ENCODE measurements at places on chromosomes 11 and 22. TPM values are rescaled to one million over a fixed set of nuclear protein-coding genes. Genes with fewer than 3 reads are reported as not detected.

The RIBC2 gene
- 11.2 TPM for total RNA-seq

The MMP7 gene
- total RNA-seq: not detected

GRCh38 chr11:17810746-17811145 lies 76.2 kb downstream of the KCNC1 start:
- no peak for DNase-seq

GRCh38 chr11:16262645-16262955 lies 93.7 kb downstream of the SOX6 start:
- no peak for DNase-seq

GRCh38 chr11:72300268-72300667 lies 56.3 kb upstream of the PHOX2A start:
- DNase-seq: no peak

The NLRX1 gene
- total RNA-seq: 25.2 TPM

DNA sequence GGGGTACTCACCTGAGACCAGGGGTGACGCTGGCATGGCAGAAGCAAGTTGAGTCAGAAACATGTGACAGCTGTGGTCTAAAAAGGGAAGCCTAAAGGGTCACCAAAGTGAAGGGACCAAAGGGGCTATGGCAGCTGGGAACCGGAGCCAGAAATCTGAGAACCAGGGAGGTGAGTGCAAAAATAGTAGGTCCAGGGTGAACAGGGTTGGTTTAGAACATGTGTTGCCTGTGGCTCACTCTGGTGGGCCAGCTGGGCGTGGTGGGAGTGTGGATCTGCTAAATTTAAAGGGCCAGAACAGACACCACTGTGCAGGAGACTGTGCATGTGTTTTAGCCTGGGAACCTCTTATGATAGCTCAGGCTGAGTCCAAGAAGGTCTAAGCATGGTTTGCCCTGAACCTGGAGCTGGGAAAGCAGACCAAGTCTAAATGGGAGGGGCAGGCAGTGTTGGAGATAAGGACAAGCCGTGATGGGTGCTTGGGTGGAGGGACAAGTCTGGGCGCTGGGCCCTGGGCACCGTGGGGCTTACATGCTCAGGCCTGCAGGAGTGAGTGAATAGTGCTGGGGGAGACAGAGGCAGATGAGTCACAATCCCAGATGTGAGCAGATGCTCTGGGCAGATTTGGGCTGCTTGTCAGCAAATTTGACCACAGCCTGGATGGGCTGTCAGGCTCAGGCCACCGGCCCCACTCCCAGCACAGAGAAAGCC lies 41.4 kb upstream of the ZBED5 start:
- no peak for DNase-seq

The TMEM132A gene
- total RNA-seq: 1.3 TPM

DNA sequence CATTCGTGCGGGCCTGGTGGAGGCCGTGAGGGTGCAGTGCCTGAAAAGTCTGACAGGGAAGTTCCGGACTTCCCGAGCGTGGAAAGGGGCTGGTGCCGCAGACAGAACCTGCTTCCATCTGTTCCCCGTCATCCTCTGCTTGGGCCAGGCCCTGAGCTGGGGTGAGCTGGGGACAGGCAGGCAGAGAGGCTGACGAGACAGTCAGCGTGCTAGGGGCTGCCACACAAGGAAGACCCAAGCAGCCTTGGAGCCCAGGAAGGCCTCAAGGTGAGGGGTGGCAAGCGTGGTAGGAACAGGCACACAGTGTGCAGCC lies 25.5 kb downstream of the NADSYN1 start:
- no peak for DNase-seq

GRCh38 chr11:62359475-62359874 lies 22.2 kb downstream of the ASRGL1 start:
- no peak for DNase-seq

DNA sequence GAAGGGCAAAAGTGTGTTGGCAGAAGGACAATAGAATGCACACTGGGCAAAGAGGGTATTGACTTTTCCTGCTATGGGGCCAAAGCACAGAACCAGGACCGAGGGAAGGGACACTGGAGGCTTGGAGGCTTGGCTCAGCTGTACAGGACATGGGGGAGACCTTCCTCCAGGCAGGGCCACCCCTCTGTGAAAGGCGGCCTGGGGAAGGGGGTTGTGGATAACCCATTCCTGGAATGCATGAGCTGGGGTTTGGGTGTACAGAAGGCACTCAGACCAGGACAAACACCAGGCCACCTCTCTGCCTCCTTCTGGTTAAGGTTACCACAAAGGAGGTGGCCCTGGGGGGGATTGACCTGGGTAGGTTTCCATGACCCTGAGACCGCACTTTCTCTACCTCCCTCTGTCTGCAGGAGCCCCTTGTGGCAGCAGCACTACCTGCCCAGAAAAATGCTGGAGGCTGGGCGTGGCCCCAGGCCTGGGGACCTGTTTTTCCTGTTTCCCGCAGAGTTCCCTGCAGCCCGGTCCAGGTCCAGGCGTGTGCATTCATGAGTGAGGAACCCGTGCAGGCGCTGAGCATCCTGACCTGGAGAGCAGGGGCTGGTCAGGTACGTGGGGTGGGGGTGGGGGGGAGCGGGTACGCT lies 9.6 kb downstream of the P2RY2 start:
- no peak for DNase-seq

The SLC22A6 gene
- not detected for total RNA-seq

GRCh38 chr22:42692239-42693054 lies 28.2 kb downstream of the A4GALT start:
- DNase-seq: no peak

- DNase-seq: no peak
Observed at GRCh38 chr22:46089426-46090035, 60.8 kb upstream of the PPARA start.

The FGF3 gene
- not detected for total RNA-seq

DNA sequence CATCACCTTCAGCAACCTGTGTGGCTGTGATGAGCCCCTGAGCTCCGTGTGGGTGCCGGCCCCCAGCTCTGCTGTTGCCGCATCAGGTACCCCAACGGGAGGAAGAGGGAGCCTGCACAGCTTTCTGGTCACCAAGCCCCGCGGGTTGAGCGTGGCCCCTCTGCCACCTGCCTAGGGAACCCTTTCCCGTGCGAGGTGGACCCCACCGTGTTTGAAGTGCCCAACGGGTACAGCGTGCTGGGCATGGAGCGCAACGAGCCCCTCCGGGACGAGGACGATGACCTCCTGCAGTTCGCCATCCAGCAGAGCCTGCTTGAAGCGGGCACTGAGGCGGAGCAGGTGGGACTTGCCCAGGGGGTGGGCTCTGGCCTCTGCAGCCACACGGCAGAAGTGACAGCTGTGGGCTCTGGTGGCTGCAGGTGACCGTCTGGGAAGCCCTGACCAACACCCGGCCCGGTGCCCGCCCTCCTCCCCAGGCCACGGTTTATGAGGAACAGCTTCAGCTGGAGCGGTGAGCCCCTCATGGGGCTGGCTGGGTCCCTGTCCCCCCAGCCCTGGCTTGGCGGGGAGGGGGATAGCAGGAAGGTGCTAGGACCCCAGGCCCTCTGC lies 1.9 kb upstream of the SSH3 start:
- peak; percentile 35 for DNase-seq

The NNMT gene
- not detected for total RNA-seq

GRCh38 chr11:57406337-57406904 lies 16.0 kb upstream of the PRG2 start:
- no peak for DNase-seq

- DNase-seq: no peak
Observed at GRCh38 chr11:79117488-79117887, 323.3 kb downstream of the TENM4 start.

The ZNF280B gene
- total RNA-seq: 2.7 TPM

The LRRC56 gene
- total RNA-seq: 4.3 TPM

DNA sequence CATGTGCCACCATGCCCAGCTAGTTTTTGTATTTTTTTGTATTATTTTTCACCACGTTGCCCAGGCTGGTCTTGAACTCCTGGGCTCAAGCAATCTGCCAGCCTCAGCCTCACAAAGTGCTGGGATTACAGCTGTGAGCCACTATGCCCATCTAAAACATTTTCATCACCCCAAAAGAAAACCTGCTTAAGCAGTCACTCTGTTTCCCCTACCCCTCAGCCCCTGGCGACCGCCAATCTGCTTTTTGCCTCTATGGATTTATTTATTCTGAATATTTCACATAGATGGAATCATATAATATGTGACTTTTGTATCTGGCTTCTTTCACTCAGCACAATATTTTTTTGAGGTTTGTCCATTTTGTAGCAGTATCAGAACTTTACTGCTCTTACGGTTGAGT lies 18.6 kb upstream of the P2RY2 start:
- no peak for DNase-seq

GRCh38 chr11:113497066-113497910 lies 22.1 kb upstream of the DRD2 start:
- no peak for DNase-seq

Data from activated naive CD8-positive, alpha-beta T cell treated with anti-CD3 and anti-CD28 coated beads, Interleukin-2, amount 10 ng/mL, durations not matched to agents 7 days and 5 days (primary cell).